ENCODE measurements at places on chromosomes 1 and 21.

- no peak for DNase-seq
Measured at GRCh38 chr1:191905781-191906180, 252.5 kb upstream of the RGS18 start.

DNA sequence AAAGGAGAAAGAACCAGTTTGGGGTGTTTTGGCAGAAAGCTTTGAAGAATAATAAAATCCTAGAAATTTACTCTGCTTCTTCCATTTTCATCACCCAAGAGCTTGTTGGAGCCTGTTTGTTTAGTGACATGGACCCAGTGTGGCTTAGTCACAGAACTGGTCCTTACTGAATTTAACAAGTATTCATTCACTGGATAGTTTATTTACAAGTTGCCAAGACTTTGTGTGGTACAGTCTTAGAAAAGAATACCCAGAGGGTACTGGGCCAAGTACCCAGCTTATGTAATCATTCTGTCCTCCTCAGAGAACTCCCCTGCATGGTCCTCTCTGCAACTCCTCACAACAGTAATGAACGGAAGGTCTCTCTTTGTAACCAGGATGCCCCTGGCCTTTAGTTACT, 16.4 kb downstream of the RAB4A start:
- DNase-seq, result no peak

- no peak for DNase-seq
Measured at GRCh38 chr1:116092752-116093489, 18.3 kb upstream of the MAB21L3 start.

DNA sequence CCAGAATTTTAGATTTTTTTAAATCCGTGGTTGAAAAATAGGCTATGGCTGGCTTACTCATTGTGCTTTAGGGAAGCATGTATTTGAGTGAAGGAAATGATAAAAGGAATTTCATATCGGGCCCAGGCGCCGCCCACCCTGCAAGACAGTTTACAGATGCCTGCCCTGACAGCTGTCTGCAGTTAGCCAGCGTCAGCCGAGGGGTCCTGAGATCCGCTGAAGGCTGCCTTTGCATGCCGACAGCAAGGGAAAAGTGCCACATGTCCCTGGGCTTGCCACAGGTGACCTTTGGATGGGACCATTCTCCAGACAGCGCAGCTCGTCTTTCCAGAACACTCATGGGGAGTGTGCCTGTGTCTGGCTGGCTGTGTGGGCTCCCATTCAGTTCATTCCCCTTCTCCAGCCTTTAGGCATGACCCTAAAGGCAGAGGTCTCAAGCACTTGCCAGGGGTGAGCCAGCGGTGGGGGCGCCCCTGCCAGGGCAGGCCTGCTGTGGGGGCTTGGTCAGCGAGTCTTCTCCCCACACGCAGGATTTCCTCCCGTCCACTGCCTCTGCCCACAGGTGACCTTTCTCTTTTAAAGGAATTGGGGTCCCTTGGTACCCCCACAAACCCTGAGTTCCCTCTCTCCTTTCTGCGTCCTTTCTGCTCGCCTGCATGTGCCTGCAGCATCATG, 46.1 kb upstream of the TRAPPC10 start:
- no peak for DNase-seq

DNA sequence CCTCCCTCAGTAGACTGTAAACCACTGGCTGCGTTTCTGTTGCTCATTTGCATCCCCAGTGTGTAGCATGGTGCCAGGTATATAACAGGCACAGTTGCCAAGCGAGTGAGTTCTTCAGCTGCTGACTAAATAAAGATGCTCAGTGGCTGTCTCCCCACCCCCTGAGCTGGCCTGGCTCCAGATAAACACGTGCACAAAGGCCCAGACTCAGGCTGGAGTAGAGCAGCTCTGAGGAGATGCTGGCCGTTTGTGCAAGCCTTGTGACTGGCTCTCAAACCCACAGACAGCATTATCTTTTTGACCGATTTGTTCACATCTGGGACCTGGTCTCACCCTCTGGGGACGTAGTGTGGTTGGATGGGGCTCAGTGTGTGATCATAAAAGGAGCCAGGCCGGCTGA, 7.1 kb downstream of the CHRNB2 start:
- peak; percentile 81 for DNase-seq

DNA sequence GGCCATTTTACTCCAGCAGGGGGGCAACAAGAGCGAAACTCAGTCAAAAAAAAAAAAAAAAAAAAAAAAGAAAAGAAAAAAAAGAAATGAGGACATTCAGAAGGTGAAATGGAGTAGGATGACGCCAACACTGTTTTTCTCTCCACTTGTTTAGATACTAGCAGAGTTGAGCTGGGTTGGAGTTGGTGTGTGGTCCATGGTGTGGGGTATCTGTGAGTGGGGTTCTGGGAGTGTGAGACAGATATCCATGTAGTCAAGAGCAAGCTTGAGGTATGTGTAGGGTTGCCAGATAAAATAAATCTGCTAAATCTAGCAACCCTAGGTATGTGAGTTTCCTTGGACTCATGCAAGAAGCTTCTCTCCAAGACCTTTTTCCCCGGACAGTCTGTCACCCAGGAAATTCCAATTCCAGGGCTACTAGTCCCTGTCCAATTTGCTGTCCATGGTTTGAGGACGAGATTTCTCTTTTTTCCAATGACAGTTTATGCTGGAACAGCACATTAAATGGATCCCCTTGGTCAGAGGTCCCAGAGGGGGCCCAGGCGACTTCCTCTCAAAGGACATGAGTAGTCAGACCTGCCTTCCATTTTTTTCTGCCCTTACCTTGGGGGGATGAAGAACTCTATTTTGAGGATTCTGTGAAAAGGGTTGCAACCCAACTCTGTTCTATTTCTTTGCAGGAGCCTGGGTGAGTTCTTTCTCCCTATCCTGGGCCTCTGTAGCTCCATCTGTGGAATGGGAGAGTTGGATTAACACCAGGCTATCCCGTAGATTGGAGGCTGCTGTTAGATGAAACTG, 2.1 kb upstream of the FOXD2 start:
- no peak for DNase-seq

- DNase-seq, result no peak
Measured at GRCh38 chr1:47779613-47780012, 217.6 kb downstream of the TRABD2B start.

DNA sequence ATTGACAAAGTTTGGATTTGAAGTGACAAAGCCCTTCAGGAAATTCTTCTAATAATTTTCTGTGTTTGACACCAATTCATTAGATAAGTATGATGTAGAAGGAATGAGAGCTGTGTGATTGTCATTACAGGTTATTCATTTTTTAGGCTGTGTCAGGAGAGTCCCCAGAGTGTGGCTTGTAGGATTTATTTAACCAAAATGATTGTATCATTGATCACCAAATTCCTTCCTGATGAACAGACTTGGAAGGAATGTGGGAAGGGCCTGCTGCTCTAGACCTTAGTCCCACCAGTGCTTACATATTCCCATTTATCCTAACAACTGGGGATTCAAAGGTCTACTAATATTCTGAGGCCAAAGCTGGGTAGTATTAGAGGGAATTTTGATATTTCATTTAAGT, 383.3 kb upstream of the KAZN start:
- no peak for DNase-seq

- no peak for DNase-seq
Measured at GRCh38 chr1:109979489-109980091, 5.0 kb upstream of the AHCYL1 start.

DNA sequence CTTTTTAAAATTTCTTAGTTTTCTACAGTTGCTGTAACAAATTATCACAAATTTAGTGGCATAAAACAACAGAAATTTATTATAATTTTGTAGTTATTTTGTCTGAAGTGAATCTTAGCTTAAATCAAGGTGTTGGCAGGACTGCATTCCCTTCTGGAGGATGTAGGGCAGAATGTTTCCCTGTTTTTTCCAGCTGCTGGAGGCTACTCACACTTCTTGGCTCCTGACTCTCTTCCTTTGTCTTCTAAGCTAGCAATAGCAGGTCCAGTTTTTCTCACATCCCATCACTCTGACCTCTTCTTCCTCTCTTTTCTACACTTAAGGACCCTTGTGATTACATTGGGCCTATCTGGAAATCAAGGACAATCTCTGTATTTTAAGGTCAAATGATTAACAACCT, 84.1 kb downstream of the PKN2 start:
- DNase-seq, result no peak

GRCh38 chr1:14926229-14926628, 227.3 kb upstream of the TMEM51 start:
- DNase-seq, result no peak

DNA sequence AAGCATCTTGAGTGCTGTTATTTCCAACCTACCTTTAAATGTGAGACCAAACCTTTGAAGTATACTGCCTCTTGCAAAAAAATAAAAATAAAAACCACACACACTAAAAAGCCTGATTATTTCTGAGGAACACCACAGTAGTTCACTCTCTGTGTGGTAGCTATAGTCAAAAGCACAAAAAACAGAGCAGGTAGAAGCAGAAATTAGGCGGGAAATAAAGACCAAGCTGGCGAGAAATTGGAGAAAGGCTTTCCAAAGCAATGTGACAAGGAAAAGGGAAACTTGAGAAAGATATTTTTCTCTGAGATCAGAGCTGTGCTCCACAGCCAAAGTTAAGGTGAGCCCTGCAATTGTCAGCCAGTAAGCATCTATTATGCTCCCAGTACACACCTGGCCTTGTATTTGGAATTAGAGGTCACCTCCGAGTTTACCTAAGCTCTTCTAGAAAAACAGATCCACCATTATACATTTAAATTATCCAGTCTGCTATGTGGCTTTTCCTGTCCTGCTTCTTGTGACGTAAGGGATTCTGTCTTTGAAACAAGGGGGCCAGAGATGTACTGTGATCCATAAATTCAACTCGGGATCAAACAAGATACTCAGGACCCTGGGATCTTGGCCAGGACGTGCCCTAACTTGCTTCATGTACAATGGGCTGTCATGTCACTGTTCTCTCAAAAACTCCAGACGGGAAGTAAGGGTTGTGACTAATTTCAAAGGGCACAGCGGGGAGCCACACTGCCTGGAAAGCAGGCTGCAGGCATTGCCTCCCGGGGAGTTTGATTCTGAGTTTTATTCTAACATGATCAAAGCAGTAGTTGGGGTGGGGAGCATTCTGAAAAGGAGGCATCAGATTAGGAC, 39.8 kb upstream of the RAB4A start:
- peak; percentile 48 for DNase-seq

- no peak for DNase-seq
Measured at GRCh38 chr1:1206376-1206965, at the start of gene TNFRSF18. Gene TNFRSF18 (minus strand): TSS chr1:1206592. CDS start chr1:1206571, 21 bp downstream.

GRCh38 chr1:154371436-154371835, 33.7 kb upstream of the IL6R start:
- DNase-seq, result no peak

DNA sequence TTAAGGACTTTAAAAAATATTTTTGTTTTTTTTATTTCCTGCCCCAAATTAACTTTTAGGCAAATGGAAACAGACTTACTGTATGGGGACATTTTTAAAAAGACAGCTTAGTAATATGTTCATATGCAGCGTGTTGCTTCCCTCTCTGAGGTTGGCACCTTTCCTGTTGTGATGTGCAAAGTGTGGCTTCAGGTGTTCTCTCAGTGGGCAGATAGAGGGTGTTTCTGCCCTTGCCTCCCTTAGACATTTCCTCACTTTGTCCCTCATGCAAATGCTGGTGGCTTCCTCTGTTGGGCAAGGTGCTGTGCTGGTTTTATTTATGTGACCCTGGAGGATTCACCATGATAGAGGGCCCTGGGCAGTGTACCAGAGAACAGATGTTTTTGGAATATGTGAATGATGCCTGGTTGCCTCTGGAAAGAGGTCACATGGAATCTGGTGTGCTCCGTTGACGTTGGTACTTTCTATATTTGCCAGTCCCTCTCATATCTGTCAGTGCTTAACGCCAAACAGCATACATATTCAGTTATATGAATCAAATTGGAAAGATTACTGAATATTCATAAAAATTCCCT, 123.5 kb downstream of the PATJ start:
- DNase-seq, result no peak

GRCh38 chr1:181101581-181102226, 13.2 kb downstream of the IER5 start:
- DNase-seq, result no peak

DNA sequence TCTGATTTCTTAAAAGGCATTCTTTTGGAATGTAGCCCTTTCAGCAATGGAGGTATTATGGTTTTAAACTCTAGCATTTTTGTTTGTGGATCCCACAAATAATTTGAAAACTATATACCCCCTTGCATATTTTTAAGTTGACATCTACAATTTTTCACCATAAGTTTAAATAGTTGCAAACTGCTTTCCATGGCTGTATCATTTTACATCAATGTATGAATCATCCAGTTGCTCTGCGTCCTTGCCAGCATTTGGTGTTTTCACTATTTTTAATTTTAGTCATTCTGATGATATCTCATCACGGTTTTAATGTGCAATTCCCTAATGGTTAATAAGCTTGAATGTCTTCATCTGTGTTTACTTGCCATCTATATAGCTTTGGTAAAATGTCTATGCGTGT, 20.7 kb downstream of the DIPK1A start:
- no peak for DNase-seq

DNA sequence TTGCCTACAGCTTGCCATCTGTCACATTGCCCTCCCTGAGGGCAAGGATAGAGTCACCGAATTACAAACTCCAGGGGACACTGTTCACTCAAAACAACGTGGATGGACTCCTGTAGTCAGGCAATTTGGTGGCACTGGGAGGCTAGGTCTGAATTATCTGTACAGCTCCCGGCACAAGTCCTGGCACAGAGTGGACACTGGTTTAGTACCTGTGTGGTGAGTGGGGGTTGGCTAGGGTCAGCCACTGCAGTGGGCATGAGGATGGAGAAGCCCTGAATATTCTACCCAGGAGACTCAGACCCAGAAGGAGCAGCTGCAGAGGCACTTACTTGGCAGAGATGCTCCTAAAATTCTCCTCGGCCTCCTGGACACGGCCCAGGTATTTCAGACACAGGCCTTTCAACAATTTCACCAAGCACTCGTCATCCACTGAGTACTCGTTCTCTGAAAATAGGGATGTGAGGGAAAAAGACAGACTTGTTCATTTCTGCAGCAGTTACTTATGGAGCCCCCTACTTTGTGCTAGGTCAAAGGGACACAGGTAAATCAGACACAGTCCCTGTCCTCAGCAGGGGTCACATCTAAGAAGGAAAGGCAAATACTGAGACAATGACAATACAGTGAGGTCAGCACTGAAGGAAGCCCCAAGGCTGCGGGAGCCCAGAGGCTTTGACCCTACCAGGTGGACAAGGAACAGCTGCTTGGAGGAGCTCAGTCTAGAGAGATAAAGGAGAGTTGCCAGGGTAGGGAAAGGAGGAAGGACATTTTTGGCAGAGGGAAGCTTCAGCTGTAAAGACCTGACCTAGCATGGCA, 40.5 kb downstream of the TTC39A start:
- DNase-seq, result no peak

GRCh38 chr1:3348196-3348865, 106.1 kb upstream of the ARHGEF16 start:
- DNase-seq, result no peak

DNA sequence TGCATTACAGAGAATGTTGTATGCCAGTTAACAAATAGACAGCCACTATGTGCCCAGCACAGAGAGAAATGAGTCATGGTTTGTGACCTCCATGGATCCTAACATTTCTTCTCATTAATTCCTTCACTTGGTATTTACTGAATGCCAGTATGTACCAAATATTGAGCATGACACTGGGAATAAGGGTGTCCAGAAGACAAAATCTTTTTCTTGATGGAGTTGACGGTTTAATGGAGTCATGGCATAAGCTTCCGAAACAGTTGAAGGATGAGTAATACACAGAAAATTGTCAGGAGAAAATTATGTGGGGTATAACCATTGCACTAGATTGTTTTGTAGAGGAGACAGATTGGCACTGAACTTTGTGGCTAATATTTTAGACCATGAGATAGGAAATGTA, 36.9 kb downstream of the PTGFR start:
- DNase-seq, result no peak

- no peak for DNase-seq
Measured at GRCh38 chr1:232923739-232924386, 26.5 kb upstream of the NTPCR start.
